Karpas-422 (cell line): ENCODE measurements at places on chromosomes 6 and 20. TPM values are rescaled to one million over a fixed set of nuclear protein-coding genes. Genes with fewer than 3 reads are reported as not detected.

Gene MED23
- total RNA-seq: 21.6 and 67.0 TPM in 2 replicates

Gene PPP1R16B
- total RNA-seq: 0.04 and 0.15 TPM in 2 replicates

Gene GPR6
- total RNA-seq: not detected in 2 replicates

Gene KIAA0408
- total RNA-seq: 0.22 TPM in 1 of 2 replicates, not detected in the other

DNA sequence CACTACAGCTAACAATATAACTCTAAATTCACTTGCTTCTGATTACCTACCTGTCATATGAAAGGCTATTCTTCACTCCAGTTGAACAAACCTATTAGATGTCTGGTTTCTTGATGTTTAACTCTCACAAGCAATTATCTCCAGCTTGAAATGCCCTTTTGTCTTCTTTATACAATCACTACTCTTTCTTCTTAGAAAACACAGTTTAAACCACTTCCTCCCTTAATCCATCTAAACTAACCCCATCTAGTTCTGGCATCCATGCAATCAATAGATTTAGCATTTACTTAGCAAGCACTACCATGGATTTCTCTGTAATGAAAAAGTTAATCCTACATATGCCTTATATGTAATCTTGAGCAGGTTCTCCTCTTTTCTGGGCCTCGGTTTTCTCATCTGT lies 127.3 kb downstream of the ATXN1 start:
- no peak for DNase-seq

GRCh38 chr6:134103006-134103405 lies 50.6 kb upstream of the SLC2A12 start:
- DNase-seq: no peak

DNA sequence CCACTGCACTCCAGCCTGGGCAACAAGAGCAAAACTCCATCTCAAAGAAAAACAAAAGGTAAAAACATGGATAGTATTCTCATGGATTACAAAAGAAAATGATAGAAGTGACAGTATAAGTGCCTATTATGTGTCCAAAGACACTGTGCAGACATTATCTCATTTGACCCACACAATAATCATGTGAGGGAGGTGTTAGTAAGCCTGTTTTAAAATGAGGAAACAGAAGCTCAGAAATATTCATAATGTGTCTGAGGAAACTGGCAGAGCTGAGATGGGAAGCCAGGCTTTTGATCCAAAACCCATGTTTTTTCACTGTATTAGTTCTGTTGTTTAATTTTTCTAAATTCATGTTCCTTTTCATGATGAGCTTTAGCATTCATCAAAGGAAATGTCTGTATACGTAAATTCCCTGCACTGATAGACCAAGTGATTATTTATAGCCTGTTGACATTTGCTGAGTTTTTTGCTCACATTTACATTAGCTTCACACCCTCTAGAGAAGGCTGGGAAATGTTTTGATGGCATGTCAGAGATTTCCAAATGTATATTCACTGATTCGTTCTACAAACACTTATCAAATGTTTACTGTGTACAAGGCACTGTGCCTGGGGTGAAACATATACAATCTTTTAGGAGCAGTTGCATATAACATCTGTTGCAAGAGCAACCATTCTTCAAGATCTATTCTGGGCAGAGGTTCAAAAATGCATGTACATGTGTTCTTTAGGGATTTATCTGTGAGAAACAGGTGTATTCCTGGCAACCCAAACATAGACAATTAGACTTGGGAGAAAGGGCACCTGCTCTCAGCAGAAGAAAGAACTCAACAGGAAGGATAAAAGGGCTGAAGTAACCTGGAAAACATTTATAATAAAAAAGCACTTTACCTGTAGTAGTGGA lies 331.5 kb downstream of the SAMD5 start:
- no peak for DNase-seq
